ENCODE measurements at places on chromosomes 6 and 20. TPM values are rescaled to one million over a fixed set of nuclear protein-coding genes. Genes with fewer than 3 reads are reported as not detected.

GRCh38 chr6:3329393-3330051, 70.8 kb downstream of the PSMG4 start:
- no peak overlapping the region for H3K27ac ChIP-seq
- no peak overlapping the region for H3K4me3 ChIP-seq

DNA sequence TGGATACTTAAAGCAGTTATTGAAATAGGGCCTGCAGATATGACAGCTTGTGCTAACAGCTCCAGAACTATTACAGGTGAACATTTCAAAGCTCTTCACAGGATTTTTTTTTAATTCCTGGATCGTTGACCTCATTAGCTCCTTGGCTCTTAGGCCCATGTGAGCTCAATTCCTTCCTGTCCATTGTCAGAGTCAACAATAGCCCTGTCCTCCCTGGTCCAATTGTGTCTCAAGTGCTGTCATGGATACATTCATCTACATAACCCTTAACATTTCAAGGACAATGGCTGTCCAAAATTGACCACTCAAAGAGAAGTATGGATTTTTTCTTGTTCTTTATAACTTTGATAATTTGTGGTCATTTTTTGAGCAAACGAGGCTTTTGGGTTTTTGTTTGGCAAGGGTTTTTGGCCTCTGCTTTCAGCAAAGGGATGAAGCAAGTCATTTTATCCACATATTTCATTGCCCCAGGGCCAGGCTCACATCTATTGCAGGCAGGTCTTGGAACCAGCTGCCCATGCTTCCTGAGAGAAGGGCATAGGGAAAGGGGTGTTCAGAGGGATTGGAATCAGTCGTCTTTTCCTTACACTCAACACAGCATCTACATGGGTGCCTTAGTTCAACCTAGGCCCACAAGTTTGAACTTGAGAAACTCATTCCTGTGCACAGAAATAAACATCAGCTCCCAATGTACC, 282.1 kb downstream of the TPBG start:
- no peaks in the 10 kb centered on the region for H3K27me3 ChIP-seq
- H3K36me3 ChIP-seq: no peaks in the 10 kb centered on the region
- no peak overlapping the region for H3K4me3 ChIP-seq
- H3K27ac ChIP-seq: no peak overlapping the region
- no peaks in the 10 kb centered on the region for H3K4me1 ChIP-seq
- no peak for DNase-seq

DNA sequence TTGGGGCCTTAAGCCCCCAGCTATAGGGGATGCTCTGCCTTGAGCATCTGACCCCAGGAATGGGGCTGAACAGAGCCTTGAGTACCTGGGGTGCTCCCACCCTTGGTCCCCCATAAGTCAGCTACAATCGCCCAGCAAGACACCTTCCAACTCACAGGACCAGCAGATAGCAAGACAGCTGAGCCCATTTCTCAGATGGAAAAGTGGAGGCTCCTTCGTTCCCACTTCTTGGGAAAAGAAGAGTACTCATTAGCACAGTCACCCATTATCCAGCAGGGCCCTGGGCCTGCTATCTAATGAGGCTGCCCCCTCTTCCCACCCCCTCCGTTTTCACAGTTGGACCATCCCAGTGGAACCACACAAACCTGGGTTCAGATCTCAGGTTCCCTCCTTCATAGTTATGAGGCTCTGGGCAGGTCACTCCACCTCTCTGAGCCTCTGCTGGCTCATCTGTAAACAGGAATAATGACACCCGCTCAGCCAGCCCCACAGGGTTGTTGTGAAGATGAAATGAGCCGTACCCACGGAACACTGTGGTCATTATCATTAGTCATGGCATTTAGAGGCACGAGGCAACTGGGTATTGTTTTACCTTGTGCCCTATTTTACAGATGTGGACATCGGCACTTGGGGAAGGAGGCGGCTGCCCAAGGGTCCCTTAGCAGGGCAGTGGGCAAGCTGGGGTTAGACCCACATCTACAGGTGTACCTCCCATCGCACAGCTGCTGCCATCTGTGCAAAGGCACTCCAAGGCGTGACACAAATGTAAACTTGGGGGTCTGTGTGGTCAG, 4.5 kb downstream of the LPIN3 start:
- peaks cover 9% of the 10 kb centered on the region for H3K4me1 ChIP-seq
- H3K27ac ChIP-seq: no peak overlapping the region
- H3K27me3 ChIP-seq: no peaks in the 10 kb centered on the region
- no peak overlapping the region for H3K4me3 ChIP-seq
- no peak for DNase-seq

GRCh38 chr6:105920071-105920470, 166.1 kb upstream of the PRDM1 start:
- H3K4me1 ChIP-seq: no peaks in the 10 kb centered on the region
- H3K36me3 ChIP-seq: no peaks in the 10 kb centered on the region
- H3K27me3 ChIP-seq: no peaks in the 10 kb centered on the region
- no peak overlapping the region for H3K4me3 ChIP-seq
- no peak overlapping the region for H3K27ac ChIP-seq

The TP53TG5 gene
- not detected for total RNA-seq

The PAK5 gene
- not detected for total RNA-seq

All from IMR-90 (cell line).